ENCODE measurements at places on chromosomes 5 and 9.

- DNase-seq = peak; percentile 1
Measured at GRCh38 chr9:129283291-129283691, 105.2 kb upstream of the IER5L start.

DNA sequence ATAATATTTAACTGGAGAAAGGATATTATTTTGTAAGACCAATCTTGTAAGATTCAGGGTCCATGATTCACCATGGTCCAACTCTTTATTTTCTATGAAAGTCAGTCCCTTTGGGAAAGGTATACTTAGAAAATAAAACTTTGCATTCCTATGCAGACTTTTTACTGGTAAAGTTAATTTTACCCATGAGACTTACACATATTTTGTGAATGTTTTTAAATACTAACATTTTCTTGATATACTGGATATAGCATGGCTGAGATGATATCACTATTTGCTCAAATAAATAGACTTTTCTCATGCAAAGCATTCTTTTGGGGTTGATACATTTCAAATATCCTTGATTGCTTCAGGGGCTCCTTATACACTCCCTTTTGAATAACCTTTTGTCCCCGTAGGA lies 512.1 kb downstream of the MAN2A1 start:
- DNase-seq = no peak

- DNase-seq = no peak
Measured at GRCh38 chr5:135843571-135844337, 9.3 kb downstream of the SLC25A48 start.

GRCh38 chr9:19660019-19660418 lies 128.8 kb downstream of the SLC24A2 start:
- DNase-seq = no peak

- DNase-seq = no peak
Measured at GRCh38 chr9:131060900-131061630, 35.3 kb upstream of the AIF1L start.

GRCh38 chr5:173663352-173664153 lies 47.1 kb upstream of the BOD1 start:
- DNase-seq = no peak

DNA sequence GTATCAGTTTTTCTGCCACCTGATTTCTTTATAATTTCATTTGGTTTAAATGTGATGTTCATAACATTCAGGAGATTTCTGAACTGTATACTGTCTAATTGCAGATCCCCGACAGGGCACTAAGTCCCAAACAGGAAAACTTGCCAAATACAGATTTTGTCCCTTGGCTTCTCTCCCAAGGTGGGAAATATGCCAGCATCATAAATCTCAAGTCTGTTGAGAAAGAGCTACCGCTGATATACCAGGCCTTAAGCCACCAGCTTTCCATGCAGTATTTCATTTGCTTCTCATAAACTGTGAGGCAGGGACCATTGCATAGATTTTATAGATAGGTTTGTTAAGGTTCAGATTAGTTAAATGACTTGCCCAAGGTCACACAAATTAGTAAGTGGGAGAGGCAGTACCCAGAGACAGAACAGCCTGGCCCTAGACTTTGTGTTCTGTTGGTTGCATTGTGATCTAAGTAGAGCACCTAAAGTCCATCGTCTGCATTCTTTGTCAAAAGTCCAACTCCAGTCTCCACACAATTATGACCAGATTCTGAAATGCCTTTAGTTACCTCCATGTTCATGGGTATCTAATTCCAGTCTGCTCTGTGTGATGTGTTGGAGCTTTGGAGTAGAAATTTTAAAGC lies 16.2 kb downstream of the GPR21 start:
- no peak for DNase-seq

GRCh38 chr5:113232667-113233066 lies 202.1 kb downstream of the TSSK1B start:
- DNase-seq = no peak

DNA sequence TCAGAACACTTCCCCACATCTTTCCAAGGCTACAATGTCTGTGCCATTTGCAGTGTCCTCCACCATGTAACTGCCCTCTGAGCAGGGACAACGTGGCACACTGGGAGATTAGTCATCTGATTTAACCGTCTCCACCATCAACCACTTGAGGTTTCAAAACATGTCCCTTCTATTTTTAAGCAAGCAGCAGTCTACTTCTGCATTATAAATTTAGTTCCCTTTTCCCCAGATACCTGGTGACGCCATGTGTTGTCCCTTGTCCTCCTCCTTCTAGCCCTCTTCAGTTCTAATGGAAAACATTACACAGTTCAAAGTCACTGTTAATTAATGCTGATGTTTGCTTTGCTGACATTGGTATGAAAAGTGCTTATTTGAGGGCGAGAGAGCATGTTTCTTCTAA lies 52.8 kb downstream of the ATP10B start:
- no peak for DNase-seq

DNA sequence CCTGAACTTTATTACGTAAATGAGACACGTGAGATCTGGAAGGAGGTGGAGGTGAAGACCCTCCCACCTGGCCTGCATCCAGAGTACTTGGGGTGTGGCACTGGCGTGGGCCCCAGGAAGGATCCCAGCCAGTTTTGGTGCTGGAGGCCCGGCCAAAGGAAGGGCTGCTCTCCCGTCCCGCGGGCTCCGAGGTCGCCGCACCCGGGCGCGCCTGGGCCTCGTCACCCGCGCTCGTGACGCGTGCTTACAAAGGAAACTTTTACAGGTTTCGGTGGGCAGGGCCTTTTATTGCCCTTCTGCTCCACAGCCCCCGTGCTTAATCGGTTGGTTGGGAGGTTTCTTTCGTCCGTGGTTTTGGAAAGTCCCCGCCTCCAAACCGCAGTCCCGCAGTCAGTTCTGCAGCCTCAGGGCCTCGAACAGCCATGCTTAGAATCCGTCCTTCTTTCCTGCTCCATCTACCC lies 29.2 kb downstream of the CDKN2A start:
- peak; percentile 79 for DNase-seq

GRCh38 chr9:123356851-123357742 lies 1.1 kb downstream of the CRB2 start:
- DNase-seq = no peak

DNA sequence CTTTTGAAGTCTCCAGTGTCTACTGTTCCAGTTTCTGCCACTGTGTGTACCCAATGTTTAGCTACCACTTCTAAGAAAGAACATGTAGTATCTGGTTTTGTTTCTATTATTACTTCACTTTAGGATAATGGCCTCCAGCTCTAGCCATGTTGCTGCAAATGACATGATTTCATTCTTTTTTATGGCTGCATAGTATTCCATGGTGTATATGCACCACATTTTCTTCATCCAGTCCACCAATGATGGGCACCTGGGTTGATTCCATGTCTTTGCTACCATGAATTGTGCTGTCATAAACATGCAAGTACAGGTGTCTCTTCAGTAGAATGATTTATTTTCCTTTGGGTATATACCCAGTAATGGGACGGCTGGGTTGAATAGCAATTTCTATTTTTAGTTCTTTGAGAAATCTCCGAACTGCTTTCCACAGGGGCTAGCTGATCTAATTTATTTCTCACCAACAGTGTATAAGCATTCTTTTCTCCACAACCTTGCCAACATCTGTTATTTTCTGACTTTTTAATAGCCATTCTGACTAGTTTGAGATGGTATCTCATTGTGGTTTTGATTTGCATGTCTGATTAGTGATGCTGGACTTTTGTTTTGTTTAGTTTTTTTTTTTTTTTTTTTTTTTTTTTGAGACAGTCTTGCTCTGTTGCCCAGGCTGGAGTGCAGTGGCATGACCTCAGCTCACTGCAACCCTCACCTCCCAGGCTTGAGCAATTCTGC lies 68.9 kb downstream of the WDR41 start:
- DNase-seq = no peak

DNA sequence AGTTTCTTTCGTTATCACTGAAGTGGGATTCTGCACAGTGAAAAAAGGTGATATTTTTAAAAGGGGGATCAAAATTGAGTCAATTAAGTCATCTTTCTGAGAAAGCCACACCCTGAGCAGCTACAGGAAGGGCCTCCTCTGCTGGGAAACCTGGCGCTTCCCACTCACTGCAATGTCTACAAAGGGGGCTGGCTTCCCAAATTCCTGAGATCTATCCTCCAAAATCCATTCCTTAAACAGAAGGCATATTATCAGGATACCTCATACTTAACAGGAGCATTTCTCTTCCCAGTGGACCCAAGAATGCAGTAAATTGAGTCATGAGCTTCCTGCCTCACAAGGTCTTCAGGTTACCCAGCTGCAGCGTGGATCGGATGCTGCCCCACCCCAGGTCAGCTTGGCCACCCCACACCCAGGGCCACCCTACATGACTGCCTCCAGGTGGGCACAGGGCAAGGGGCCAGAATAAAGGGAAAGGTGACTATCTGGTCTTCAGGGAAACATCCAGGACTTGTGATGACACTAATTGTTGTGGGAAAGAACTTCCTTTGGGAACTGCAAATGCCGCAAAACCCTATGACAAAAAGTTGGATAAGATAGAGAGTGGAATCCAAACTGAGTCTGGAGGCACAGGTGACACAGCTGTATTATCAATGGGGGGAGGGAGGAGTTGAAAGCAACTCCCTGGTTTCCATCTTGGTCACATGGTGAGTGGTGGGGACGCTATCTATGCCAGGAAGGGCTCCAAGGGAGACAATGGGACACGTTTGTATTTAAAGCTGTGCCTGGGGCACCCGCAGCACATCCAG lies 42.3 kb downstream of the ROR2 start:
- DNase-seq = no peak

- DNase-seq = no peak
Measured at GRCh38 chr5:2562036-2562435, 189.4 kb downstream of the IRX2 start.

DNA sequence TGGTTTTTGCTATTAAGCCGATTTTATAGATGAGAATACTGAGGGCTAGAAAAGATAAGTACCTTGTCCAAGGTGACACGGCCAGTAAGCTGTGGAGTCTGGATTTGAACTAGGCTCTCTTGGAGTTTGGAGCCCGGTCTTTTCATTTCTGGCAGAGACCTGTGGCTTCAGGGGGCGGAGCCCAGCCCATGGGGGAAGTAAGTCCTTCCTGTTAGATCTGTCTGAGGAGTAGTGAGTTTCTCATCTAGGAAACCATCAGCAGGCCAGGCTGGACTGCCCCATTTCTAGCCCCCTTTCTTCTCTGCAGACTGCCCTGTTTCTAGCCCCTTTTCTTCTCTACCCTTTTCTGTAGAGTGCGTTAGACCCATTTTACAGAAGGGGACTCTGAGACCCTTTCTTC lies 521 bp upstream of the PTGS1 start:
- no peak for DNase-seq

GRCh38 chr9:87950296-87950695 lies 24.0 kb downstream of the CDK20 start:
- no peak for DNase-seq

DNA sequence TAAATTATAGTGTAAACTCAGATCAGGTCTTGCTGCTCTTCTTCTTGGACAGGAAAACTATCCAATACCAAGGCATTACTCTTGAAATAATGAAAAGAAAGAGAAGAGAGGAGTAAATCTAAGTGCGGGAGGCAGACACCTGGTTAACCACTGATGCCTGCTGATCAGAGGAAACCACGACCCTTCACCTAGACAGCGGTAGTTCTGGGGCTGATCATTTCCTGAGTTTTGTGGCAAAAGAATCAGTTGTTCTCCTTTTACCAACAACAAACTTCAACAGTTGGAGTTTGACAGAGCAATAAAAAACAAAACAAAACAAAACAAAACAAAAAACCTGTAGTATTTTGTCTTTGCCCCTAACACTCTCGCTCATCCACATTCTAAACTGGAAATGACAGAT lies 3.0 kb downstream of the RLN1 start:
- peak; percentile 41 for DNase-seq

DNA sequence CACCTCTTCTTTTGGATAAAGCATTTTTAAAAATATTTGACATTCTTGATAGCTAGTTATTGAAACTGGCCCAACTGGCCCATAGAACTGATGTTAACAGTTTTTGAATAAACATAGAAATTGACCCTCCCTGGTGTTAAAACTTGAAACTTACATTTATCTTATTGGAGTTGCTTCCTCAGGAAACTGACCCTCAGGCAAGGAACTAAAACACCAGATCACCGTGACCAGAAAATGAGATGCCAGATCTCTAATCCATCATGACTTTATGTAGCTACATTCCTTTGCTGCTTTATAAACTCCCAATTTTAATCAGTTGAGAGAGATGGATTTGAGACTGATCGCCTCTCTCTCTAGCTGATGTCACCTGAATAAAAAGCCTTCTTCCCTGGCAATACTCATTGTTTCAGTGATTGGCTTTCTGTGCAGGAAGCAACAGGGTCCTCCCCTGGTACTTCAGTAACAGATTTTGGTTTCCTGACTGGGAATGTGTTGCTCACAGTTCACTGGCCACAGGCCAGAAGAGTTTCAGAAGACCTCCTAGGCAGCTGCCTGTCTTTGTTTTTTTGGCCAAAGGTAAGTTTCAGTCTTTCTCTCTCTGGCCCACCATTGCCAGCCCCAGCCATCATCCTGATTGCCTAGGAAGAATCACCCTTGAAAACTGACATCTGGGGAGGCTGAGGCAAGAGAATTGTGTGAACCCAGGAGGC lies 212.4 kb downstream of the DTWD2 start:
- no peak for DNase-seq

DNA sequence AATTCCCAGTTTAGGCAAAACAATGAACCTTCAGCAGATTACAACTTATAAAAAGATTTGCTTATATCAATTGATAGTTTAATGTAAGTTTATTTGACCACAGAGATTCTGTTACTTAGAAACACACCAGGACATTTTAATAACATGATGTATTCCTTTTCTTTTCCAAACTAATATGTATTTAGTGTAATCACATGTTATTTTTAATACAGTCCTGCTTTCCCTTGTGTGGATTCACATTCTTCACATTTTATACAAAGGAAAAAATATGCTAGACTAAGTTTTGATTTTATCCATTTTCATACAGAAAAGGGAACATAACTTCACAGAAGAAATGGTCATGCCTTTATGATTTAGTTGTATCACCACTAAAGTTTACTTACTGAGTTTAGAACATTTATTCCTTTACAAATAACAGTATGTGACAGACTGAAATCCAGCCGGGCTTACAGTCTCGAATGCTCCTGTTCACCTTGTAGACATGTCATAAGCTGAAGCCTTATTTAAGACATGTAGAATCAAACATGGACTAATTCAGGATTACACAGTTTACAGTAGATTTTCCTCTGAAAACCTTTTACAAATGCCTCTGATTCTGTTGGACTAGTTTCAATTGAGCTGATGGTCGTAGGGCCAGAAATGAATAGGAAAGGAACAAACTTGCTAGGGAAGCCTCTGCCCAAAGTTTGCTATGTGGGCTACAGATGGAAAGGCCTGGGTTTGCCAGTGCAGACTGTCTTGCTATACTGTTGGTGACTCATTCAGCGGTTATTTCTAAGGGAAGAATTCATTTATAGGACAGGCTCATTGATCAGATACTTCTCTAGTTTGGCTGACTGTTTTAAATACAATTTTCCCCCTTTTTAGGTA lies 6.6 kb upstream of the ASPN start:
- no peak for DNase-seq

DNA sequence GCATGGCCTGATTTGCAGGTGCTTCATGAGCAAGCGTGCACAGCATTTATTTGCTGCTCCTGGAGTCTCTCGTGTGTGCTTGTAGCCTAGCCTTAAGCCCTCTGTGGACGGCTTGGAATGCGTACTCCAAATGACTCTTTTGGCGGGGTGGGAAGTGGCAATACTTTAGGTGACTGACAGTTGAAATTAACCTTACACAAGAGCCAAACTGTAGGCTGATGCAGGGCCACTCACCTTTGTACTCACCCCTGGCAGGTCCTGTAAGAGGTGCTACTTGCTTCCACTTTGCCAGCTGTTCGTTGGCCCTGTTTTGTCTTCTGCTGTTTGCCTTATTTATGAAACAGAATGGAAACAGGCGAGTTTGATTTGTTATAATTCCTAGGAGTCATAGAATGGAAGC lies 22.9 kb downstream of the TENT4A start:
- no peak for DNase-seq

All from activated CD4-positive, alpha-beta memory T cell treated with anti-CD3 and anti-CD28 coated beads for 36 hours (primary cell).